Activated CD4-positive, alpha-beta T cell treated with anti-CD3 and anti-CD28 coated beads, Interleukin-2, amount 50 U/mL, for 24 hours (primary cell): ENCODE measurements at places on chromosomes 6 and 20.

DNA sequence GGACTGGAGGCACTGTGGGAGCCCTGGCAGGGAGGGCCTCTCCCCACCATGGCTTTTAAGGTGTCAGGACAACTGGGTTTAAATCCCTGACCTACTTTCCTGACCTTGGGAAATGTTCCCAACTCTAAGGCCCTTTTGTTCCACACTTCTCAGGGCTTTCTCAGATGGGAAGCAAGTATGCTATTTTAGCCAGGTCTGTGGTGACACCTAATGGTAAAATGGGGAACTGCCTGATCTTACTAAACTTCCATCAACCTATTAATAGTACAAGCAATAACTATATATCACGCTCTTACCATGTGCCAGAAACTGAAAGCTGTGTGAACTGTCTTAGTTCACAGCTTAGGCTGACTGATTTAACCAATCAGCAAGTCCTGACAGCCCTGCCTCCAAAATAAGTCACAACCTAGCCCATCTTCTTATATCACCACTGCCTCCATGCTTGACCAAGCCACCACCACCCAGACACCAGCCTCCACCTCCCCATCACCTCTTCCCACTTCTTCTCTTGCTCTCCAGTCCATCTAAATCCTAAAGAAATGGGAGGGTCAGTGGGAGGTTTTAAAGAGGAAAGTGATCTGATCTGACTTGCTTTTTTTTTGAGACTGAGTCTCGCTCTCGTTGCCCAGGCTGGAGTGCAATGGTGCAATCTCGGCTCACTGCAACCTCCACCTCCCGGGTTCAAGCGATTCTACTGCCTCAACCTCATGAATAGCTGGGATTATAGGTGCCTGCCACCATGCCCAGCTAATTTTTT, 6.9 kb upstream of the BLCAP start:
- peak; percentile 56 for DNase-seq

DNA sequence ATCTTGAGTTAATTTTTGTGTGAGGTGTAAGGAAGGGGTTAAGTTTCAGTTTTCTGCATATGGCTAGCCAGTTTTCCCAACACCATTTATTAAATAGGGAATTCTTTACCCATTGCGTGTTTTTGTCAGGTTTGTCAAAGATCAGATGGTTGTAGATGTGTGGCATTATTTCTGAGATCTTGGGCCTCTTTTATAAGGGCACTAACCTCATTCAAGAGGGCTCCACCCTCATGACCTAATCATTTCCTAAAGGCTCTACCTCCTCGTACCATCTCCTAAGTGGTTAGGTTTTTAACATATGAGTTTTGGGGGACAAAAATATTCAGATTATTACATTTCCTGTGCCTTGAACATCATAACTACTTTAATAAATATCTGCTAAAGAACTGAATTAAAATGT, 510.9 kb downstream of the UTRN start:
- DNase-seq, result no peak

DNA sequence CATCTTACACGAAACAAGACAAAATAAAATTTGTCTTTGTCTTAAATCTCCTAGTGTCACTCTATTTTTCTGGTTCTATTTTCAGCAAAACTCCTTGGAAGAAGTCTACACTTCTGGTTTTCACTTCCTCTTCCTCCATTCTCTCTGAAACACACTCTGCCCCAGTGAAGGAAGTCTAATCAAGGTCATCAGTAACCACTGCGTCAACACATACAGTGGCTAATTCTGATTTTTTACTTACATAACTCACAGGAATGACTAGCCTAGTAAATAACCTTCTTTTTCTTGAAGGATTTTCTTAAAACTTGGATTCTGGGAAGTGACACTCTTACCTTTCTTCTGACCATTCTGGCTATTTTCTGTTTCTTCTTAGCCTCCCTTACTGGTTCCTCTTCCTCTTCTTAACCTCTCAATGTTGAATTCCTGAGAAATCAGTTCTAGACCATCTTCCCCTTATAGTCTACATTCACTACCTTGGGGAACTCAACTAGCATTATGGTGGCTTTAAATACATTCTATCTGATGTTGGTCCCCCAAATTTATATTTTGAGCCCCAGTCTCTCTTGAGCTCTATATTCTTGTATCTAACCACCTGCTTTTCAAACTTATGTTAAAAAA, 37.5 kb downstream of the AIG1 start:
- no peak for DNase-seq

DNA sequence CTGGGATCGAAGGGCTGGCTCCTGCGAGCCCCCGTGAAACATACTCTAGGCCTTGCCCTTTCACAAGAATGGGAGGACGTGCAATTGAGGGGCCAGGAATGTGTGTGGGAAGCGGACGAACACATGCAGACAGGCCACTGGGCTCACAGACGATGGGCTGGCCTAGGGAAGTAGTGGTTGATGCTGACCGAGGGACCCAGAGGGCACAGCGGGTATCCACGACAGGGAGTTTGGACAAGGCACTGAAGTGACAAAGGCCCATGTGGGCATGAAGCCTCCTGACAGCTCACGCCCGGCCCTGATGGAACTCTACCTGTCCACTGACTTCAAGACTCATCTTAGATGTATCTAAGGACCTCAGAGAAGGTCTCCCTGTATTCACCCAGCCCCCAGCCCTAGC, 52.2 kb downstream of the MYH7B start:
- no peak for DNase-seq

DNA sequence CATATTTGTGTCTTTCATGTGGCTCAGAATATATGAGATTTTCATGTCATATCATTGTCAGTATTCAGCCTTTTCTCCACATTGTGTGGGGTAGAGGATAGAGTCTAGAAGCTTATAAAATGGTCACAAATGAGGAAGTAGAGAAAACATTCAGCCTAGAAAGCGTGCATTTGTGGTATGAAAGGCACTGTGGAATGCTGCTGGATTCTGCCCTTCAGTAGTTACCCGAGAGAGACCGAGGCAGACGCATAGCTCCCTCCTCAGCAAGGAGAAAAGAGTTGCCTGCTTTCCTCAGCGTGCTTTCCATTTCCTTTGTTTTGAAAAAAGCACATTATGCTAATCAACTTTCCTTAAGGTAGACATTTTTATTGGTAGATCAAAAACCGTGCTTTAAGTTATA, 28.7 kb downstream of the MYB start:
- no peak for DNase-seq

DNA sequence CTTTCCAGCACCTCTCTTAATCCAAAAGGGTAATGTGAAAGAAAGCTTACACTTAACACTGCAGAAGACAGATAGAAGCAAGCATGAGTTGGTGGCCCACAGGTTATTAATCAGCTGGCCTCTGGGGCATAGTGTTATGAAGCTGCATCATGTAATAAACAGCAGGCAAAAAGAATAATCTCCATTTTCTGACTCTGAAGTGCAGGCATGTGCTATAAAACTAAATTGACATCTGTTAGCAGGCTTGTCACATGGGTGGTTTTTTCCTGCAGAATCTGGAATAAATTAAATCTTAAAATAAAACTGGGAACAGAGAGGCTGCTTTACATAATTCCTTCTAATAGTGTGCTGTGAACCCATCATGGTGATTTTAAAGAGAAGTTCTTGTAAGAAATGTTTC, 73.3 kb downstream of the METTL24 start:
- DNase-seq, result no peak
